CD4-positive, alpha-beta T cell treated with Interferon alpha-2 for 1 hour (primary cell): ENCODE measurements at places on chromosomes 16 and 17.
A peak's percentile ranks its signal among the peaks of the same experiment; 100 is the strongest.

DNA sequence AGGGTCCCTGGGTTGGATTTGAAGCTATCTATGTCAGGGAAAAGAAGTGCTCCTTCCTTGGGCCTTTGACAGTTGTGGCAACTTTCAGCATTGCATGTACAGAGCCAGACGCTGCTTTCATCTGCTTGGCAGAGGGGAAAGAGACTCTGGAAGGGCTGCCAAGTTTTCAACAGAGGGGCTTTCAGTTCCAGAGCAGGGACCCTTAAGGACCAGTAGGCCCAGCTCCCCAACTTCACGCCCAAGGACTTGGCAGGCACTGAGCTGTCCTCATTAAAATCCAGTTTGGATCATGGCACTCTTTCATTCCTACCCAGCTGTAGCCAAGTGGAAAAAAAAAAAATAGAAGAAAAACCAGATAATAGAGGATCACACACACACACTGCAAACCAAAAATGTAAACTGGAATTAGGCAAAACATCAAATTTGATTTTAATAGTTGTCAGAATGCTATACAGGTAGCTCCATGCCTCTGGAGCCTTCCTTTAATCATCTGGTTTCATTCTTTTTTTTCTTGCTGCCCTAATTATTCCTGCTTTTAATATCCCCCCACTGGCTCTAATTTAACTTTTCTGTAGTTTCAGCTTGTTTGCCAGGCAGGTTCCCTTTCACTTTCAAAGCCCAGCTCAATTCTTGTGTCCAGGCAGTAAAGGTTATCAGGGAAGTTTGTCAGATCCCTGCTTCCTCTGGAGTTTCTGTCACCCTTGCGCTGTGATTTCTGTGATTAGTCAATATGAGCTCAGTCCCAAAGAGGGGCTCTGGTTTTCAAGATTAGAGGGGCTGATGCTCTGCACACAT lies 702.6 kb upstream of the CDH8 start:
- DNase-seq: no peak

DNA sequence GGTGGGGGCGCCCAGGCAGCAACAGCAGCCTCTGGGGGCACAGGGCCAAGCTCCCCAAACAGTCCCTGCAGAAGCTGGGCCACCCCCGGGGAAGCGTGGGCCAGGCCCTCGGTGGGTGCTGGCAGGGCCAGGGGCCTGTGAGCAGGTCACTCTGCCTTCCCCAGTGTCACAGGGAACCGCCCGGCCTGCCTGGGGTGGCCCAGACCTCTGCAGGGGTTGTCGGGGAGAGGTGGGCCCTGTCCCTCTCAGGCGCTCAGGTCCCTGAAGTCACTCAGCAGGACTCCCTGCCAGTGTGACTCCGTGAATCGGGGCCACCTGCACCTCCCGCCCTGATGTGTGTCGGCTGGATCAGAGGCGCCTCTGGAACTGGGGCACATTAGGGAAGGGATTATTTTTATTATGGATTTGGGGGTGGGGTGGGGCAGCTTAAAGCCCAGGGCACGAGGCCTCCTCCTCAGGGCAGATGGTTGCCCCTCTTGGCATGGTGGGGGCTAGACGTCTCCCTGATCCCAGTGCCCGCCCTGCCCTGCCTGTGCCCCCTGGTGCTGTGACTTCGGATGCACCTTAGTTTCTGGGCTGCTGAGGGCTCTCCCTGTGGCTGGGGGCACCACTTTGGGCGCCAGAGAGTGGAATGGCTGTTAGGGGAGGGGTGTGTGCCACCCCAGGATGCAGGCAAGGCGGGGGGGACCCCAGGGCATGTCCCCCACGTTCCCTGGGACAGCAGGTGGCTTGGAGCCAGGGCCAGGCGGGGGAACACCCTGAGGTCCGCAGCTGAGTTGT lies 1.2 kb upstream of the GNG13 start:
- DNase-seq: no peak

GRCh38 chr17:53134548-53134947 lies 688.2 kb upstream of the KIF2B start:
- no peak for DNase-seq

GRCh38 chr17:74283371-74283673 lies 9.3 kb downstream of the DNAI2 start:
- no peak for DNase-seq

- no peak for DNase-seq
These were observed 1.6 kb downstream of the SPATA32 start for GRCh38 chr17:45260204-45260783.

- no peak for DNase-seq
These were observed 67.1 kb downstream of the MGAT5B start for GRCh38 chr17:76935331-76935730.

DNA sequence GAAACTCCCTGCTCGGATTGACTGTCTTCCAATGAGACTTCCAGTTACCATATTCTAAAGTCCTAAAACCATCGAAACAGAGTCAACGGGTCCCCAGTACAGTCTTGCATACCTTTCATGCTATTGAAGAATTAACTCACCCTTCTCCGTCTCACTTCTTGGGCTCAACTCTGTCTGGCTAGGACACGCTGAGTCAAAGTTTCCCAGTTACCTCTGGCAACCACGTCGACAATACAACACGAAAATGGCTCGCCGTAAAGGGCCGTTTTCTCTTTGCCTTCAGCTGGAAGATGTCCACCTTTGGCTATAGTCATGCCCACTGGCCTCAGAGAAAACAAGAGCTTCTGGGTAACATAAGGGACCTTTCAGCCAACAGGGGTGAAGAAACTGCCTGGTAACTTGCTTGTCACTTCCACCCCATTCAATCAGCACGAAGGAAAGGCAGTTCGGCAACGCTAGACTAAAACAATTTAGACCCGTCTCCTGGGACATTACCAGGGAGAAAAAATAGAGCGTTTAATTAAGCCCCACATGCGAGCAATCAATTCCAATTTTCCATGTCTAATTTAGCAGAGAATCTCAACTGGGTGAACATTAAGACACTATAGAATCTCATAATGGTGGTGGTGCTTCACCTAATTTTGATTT lies 21.5 kb downstream of the KCNG4 start:
- DNase-seq: no peak

DNA sequence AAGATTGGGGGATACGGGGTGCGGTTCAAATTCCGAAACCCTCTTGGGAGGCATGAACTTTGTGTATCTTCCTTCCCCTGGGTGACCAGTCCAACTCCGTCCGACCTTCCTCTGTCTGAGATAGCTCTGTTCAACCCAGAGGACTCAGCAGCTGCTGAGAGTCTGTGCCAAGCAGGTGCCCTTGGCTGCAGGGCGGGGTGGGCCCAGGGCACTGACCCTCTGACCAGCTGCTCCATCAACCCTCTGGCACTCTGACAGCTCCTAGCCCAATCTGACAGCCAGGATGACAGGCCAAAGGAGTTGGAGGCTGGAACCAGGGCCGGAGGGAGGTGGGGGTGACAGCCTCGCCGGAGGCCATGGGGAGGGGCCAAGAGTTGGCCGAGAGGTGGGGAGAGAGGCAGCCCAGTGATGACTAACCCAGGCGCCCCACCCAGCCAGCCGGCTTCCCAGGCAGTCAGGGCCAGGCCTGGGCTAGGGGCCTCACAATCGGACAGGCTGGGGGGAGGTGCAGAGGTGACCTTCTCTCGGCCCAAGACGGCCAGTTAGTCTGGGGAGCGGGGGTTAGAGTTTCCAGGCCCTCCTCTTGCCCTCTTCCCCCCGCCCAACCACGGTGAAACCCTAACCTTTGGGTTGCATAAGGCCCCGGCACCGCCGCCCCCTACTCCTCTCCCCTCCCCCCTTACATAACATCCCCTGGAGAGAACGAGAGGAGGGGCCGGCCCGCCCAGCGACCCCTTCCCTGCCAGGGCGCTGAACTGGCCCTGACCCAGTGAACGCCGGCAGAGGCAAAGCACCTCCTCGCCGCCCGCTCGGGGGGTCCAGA lies 5.0 kb upstream of the TLCD2 start:
- DNase-seq: peak; percentile 71

- no peak for DNase-seq
These were observed 33.1 kb downstream of the CHCT1 start for GRCh38 chr17:60455378-60455777.
